ENCODE measurements at places on chromosomes 6 and 20.

- no peak for DNase-seq
Measured at GRCh38 chr6:10460096-10460495, 45.2 kb upstream of the TFAP2A start.

DNA sequence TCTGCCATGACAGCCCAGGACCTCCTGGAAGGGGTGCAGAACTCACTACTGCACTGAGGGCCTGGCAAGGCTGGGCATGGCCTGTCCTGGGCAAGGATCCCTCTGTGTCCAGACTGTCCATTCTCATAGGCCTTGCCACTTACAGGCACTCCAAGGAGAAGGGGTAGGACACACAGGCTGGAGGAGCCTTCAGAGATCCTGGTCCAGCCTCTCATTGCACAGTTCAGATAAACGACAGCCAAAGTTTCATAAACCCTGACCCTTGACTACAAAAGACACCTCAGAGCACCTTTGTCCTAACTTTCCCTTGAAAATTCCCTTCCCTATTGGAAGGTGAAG is 19.6 kb downstream of the TGM3 start:
- no peak for DNase-seq

DNA sequence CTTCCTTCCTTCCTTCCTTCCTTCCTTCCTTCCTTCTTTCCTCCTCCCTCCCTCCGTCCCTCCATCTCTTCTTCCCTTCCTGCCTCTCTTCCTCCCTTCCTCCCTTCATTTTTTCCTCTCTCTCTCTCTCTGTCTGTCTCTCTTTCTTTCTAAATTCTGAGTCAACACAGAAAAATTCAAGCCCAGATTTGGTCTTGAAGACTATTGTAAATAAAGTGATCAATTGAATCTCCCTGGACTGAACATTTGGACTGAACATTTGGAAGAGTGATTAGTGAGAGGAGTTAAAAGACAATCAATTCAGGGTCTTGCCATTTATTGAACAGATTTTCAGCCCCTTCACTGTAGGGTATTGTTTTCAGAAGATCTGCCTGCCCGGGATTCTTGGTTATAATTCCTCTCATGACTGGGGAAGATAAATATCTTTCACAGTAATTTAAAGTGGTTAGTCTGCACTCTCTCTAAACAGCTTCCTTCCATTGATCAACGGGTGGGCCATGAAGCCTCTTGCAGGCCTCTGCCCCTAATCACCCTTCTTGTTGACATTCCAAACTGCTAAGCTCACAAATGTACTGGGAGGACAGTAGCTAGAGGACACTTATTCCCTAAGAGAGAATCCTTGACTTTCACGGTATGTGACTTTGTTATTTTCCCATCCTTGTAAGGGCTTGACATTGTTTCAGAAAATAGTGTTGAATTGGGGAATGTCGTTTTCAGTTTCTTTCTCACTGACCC is 101.7 kb upstream of the BMP2 start:
- no peak for DNase-seq

GRCh38 chr20:54456423-54456822 is 19.0 kb upstream of the DOK5 start:
- DNase-seq: no peak

DNA sequence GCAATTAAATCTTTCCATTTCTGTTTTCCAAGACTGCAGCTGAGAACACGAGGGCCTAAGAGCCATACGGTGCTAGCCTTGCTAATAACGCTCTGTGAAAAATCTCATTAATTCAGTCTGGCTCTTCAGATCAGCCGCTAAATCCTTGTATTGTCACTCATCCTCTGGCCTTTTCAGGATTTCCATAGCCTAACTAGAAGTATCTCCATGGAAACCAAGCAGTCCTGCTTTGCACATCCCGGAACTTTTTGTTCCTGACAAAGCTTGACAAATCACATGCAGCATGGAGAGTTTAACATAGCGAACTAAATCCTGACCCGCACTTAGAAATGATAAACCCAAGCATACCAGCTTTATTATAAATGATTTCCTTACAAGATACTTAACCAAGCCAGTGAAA is 383.7 kb downstream of the CD83 start:
- no peak for DNase-seq

DNA sequence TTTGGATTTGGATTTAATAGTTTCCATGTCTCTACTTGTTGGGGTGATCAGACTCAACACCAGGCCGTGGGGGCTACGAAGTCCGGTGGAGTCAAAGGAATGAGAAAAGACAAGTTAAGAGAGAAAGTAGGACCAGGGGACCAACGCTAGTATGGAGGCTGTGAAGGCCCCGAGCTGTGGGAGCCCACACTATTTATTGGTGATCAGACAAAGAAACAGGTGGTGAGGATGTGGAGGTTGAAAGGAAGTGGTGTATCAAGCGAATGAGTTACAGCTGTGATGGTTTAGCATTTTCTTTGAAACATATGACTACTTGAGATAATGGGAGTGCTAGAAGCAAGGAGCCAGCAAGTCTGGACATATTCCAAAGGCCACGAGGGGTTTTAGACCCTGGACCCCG is 62.4 kb downstream of the AKAP7 start:
- DNase-seq: no peak

- no peak for DNase-seq
Measured at GRCh38 chr6:46901882-46902314, 19.8 kb downstream of the ADGRF5 start.

GRCh38 chr20:25058847-25059810 is 1.2 kb upstream of the ACSS1 start:
- DNase-seq: peak; percentile 52

- DNase-seq: no peak
Measured at GRCh38 chr20:61636531-61637116, 384.6 kb downstream of the CDH4 start.

GRCh38 chr20:58719971-58720371 is 27.4 kb downstream of the NPEPL1 start:
- peak; percentile 13 for DNase-seq

GRCh38 chr6:141260627-141261015 is 872.1 kb upstream of the GJE1 start:
- no peak for DNase-seq

DNA sequence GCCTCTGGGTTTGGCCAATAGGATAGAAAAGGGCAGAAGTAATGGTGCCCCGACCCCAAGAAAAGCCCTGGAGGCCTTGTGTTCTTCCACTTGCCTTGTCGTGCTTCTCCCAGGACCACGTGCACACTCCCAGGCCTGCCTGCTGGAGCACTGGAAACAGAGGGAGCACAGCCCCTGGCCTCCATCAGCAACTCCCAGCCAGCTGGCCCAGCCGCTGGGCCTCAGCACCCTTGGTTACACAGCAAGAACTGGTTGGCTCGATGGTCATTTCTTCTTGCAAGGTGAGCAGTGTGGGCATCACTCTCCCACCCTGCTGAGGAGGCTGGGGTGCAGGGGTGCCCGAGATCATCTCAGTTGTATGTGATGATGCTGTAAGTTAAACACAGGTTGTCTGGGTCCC is 69.2 kb upstream of the CST7 start:
- no peak for DNase-seq

GRCh38 chr6:154974485-154975149 is 20.5 kb upstream of the TIAM2 start:
- no peak for DNase-seq

- DNase-seq: no peak
Measured at GRCh38 chr6:140537834-140538705, 1163.6 kb upstream of the CITED2 start.

- peak; percentile 33 for DNase-seq
Measured at GRCh38 chr6:14792118-14792955, 453.5 kb upstream of the JARID2 start.

DNA sequence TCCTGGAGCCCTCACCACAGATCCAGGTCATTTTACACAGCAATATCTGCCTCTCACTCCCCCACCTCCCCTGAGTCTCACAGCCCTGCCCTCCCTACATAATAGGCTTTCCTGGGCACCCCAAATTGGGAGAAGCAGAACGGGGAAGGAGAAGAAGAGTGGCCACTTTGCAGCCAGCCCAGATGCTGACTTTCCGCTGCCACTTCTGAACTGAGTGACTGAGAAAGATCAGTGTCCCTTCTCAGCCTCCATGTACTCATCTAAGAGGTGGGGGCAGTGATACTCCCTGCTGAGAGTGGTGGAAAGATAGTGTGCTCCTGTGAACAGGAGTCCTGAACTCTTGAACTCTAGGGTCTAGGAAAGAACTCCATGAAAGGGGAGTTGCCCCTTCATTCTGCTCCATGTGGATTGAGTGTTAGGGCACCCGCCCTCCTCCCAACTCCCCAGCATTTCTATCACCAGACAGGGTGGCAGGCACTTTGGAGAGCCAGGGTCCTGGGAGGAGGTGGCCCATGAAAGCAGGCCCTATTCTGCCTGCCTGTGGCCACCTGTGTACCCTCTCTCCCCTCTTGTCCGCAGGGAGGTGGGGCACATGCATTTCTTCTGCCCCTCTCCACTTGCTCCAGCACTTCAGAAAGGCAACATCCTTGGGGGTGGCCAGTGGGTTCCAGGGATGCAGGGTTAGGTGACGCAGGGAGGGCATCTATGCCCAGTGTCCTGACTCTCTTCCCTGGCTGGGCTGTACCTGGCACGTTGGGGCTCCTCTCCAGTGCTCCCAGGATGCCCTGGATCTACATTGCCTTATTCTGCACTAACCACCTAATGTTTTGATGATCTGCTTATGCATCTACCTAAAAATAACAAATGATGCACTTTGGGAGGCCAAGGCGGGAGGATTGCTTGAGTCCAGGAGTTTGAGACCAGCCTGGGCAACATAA is 38.3 kb upstream of the MRPS18A start:
- DNase-seq: no peak

- no peak for DNase-seq
Measured at GRCh38 chr6:51182827-51183226, 364.2 kb downstream of the TFAP2B start.

Measured in colonic mucosa (tissue), 4 donors.